ENCODE measurements at places on chromosomes 16 and 17.

DNA sequence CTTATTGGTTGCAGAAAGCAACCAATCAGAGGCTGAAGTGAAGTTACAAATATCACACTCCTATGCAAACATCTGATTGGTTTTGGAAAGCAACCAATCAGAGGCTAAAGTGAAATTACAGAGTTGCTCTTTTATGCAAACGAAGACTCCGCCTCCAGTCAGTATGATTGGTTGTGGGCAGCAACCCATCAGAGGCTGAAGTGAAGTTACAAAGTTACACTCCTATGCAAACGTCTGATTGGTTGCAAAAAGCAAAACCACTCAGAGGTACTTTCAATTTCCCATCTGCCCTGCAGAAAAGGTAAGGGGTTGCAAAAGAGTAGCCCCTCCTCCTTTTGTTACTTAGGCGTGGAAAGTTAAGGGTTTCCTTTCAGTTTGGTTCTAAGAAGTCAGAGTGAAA is 697.3 kb downstream of the MAF start:
- no peak for DNase-seq

DNA sequence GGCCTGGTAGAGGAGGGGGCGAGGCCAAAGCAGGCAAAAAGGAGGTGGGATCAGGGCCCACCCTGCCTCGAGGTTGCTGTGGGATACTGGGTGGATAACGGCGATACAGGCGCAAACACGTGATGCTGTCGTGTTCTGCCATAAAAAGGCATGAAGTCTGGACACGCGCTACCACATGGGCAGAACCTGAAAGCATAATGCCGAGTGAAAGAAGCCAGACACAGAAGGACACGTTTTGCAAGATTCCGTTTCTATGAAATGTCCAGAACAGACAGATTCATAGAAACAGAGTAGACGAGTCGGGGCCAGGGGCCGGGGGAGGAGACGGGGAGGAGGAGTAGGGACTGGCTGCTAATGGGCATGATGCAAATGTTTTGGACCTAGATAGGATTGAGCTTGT is 43.5 kb downstream of the ZDHHC7 start:
- no peak for DNase-seq

DNA sequence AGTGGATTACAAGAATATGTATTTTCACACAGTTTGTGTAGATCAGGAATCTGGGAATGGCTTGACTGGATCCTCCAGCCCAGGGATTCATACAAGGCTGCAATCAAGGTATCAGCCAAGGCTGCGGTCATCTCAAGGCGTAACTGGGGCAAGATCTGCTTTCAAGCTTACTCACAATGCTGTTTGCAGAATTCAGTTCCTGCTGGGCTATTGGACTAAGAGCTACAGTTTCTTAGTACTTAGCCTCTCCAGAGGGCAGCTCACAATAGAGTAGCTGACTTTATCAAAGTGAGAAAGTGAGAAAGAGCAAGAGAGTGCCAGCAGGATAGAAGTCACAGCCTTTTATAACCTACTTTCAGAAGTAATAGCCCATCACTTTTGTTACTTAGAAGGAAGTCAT is 211.0 kb downstream of the MAP2K6 start:
- DNase-seq: no peak

DNA sequence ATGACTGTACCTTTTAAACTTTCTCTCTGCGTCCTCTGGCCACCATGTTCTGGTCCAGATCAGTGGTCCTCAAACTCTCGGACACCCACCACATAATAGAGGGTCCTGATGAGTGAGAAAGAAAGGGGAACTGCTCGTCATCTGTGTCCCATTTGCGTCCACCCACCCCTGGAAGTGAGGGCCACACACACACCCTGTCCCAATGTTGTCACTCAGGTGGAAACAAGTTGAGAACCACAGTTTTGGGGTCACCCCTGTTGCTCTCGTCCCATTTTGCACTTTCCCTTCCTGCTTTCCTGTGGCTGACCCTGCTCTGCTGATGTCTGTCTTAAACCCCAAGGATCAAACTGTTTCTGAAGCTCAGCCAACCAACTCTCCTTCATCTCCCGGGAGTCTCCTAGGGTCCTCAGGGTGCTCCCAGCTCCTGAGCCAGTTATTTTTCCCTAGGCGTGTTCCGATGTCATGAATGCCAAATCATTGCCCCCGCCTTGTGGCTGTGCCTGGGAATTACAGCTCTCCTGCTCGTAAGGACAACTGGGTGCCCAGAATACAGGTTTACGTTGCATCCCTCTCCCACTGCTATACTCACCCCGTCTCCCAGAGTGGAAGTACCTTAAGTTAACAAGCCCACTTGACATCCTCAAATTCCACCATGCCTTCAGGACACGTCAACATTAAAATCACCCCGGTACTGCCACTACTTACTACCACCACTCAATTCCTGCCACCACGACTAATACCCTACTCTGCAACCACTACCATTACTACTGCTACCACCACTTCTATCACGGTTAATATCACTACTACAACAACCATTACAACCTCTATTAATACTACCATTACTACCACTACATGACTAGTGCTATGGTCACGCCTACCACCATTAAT is 26.0 kb upstream of the HNF1B start:
- DNase-seq: no peak

- DNase-seq: no peak
Measured at GRCh38 chr16:68283801-68284598, 19.7 kb downstream of the SLC7A6 start.

DNA sequence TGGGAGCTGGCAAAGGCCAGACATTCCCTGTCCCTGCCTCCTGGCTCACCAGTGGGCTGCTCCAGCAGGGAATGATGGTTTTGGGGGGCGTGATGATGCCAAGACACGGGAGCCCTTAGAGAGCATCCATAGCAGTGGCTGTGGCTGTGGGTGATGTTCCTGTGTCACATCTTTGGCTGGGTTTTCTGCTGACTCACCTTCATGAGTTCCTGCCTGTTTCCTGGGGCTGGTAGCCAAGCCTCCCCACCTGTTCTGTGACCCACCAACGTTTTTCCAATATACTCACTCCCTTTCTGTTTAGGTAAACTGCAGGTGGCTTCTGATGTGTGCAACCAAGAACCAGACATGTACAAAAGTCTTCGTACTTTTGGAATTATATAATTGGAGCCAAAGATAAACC is 16.5 kb upstream of the NF1 start:
- DNase-seq: no peak
